ENCODE measurements at places on chromosomes 2 and 18. TPM values are rescaled to one million over a fixed set of nuclear protein-coding genes. Genes with fewer than 3 reads are reported as not detected.

IL37 gene
- not detected for polyA plus RNA-seq

SERPINB4 gene
- polyA plus RNA-seq = not detected

DNA sequence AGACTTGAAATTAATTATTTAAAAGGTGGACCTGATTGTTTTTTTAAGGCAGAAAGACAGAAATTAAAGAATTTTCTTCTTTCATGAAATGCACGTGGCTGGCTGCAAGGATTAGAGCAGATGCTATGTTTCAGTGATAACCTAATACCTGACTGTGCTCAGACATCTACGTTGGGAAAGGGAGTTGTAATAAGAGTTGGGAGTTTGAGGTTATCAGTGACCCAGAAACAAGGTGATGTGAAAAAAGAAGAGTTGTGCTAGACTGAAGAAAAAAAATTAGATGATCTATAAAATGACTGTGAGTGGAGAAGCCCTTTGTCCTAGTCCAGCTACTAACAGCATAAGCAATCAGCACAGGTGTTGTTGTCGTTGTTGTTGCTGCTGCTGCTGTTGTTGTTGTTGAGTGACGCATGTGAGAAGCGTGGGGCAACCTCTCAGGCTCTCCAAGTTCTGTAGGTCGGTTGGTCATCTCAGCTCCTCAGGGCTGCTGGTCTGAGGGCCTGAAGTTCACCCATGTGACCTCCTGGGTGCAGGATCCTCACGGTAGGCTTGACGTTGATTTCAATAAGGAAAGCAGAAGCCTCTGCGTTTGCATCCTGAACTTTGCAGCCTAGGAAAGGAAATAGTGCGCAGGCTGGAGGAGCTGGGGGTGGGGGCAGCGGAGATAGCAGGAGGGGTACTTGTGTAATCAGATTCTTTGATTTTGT, 7.6 kb downstream of the POU3F3 start:
- DNase-seq = no peak

ABCB6 gene
- polyA plus RNA-seq = 36.0 TPM

DNA sequence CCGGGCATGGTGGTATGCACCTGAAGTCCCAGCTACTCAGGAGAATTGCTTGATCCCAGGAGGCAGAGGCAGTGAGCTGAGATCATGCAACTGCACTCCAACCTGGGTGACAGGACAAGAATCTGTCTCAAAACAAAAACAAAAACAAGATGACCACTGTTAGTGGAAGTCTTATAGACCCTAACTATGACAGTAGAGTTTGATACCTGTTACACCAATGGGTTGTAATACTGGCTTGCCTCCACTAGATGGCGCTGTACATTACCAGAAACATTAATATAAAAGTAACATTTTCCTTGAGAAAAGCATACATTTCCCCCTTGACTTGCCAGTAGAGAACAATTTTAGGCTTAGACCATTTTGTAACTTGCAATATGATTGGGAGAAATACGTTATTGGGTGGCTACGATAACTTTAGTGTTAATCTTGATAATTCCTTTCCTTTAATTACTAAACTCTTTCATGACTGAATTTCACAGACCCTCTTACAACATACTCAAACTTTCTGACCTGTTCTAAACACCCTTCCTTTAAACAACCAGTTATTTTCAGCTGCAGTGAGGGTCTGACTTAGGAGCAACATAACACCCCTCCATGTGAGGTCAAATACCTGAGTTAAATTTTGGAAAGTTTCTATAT, 19.5 kb downstream of the SLC25A52 start:
- peak; percentile 32 for DNase-seq

DNA sequence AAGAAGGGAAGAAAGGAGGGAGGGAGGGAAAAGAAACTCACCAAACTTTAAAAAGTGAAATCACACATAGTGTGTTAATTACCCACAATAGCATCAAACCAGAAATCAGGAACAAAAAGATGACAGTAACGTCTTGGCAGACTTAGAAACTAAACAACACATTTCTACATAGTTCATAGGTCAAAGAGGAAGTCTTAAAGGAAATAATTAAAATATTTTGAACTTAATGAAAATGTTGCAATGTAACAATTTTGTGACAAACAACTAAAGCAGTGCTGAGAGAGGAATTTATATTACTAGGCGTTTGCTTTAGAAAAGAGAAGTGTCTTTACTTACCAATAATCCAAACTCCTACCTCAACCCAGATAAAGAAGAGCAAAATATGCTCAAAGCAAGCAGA, 505.0 kb upstream of the ID2 start:
- no peak for DNase-seq

SLC5A7 gene
- 0.09 TPM for polyA plus RNA-seq

GRCh38 chr2:158598862-158599517, 142.2 kb downstream of the PKP4 start:
- no peak for DNase-seq

CD8B2 gene
- 0.08 TPM for polyA plus RNA-seq

- DNase-seq = no peak
These were observed 376.5 kb upstream of the ACVR2A start for GRCh38 chr2:147468349-147468748.

GRCh38 chr2:232075859-232076258, 114.3 kb downstream of the DIS3L2 start:
- DNase-seq = no peak

PECR gene
- polyA plus RNA-seq = 5.5 TPM

DNA sequence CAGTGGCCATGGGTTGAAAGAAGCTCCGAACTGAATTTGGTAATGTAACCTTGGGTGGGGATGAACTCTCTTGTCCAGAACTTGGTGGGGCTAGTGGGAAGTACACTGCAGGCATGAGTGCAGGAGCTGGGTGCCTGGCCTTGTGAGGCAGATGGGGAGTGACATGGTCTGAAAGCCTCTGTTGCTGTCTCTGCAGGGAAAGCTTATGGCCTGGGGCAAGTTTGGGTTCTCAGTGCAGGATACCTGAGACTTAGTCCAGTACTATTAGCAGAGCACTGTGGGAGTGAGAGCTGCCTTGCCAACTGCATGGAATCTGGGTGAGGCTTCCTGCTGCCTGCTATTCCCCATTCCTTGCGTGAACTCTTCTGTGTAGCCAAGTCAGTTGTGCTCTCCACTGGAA, 1620.9 kb upstream of the NXPH2 start:
- no peak for DNase-seq

GRCh38 chr2:169765523-169765922, 31.9 kb downstream of the KLHL23 start:
- no peak for DNase-seq

DNA sequence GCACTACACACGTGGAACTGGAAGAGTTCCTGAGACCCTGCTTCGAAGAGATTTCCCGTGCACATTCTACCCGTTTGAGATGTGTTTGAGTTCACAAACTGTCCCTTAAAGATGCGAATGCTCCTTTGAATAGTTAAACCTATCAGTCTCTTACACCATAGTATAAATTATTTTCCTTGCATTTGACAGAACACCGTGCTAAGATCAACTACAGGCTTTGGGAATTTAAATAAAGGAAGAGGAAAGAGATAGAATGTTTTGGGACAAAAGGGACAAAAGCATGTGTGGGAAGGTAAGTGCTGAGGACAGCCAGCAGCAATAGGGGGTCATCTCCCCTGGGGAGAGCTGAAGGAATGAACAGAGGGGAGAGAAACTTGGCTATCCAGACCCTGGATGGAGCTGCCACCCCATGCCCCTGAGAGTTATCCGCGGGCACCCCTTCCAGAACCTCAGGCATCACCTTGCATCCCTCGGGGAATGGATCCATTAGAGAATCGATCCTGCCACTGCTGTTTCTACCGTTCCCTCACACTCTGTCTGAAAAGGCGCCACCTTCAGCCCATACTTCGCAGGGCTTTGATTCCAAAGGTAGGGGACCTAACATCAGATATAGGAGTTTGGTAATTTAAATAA, 888 bp upstream of the ADCY3 start:
- DNase-seq = no peak

C2orf80 gene
- not detected for polyA plus RNA-seq

DNA sequence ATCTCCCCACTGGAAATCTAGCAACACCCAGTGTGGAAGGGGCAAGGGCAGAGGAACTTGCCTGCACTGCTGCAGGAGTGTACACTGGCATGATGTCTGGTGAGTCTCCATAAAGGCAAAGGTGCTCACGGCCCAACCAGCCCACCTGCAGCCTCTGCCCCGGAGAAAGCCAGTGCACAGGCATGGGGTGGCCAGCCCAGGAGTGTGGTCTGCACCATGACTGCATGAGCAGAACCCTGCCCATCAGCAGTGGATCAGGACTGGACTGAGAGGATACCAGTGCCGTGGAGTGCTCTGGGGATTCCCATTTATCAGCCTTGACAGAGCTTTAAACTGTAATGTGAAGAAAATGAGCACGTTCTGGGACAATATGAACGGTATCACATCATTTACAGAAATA, 342.6 kb upstream of the HS6ST1 start:
- no peak for DNase-seq

DNA sequence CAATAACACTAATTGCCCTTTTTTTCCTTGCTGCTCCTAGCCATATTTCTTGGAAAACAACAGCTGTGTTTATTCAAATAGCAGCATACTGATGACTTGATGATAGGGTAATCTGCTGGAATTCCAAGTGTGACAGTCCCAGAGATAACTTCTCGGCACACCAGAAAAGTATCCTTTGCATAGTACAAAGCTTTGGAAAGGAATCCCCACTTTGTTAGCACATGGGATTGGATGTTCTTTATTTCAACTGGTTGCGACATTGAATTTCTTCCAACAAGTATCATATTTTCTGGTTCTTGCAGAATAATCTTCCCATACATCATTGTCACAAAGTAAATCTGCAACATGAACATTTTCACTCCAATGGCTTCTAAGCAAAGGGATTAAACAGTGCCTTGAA, 445.8 kb upstream of the ACVR2A start:
- DNase-seq = peak; percentile 16

GRCh38 chr2:173752152-173752551, 213.0 kb downstream of the SP3 start:
- no peak for DNase-seq

- DNase-seq = peak; percentile 90
These were observed 59.2 kb downstream of the IL1R2 start for GRCh38 chr2:102050854-102051391.

TANC1 gene
- 30.1 TPM for polyA plus RNA-seq

- no peak for DNase-seq
These were observed 7.1 kb downstream of the KCNF1 start for GRCh38 chr2:10918661-10919409.

- no peak for DNase-seq
These were observed 21.4 kb downstream of the TNFRSF11A start for GRCh38 chr18:62346333-62347088.

CFAP65 gene
- not detected for polyA plus RNA-seq

GRCh38 chr2:45432406-45432805, 178.7 kb downstream of the SRBD1 start:
- DNase-seq = no peak

SNRPD1 gene
- polyA plus RNA-seq = 87.1 TPM

DNA sequence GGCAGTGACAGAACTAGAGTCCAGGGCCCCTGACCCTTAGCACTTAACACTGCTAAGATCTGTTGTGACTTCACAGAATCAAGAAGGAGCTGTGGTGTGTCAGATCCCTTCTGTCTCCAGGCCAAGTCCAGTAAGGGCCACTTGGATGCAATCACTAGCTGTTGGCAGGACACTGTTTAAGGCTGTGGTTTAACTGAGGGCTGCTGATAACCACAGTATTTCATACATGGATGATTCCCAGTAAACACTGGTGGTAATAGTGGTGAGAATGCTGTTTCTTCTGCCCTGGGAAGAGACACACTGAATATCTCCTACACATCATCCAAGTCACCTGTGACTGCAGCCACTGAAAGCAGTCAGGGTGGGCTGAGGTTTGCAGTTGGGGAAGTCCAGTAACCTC, 77.7 kb upstream of the FBXO11 start:
- no peak for DNase-seq

DNA sequence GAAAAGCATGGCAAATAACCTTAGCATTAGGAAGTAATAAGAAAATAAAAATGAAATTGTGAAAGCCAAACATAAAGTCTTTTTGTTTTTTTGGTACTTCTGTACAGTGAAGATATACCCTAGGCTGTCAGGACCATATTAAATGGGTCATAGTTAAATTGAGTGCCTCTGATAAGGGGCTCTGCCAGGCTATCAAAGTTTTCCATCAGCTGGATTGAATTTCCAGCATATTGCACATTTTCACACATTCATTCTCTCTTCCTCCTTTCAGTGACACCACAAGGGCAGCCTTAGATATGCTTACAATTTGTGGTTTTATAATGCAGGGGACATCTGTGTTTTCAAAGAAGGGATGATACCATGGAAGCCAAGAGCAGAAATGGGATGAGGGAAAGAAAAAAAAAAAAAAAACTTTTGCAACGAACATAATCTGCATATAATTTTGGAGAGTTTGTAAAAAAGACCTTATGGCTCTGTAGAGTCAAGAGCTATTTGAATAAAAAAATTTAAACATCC, 109.3 kb upstream of the LYPD1 start:
- DNase-seq = no peak

GRCh38 chr18:60082790-60083189, 183.0 kb downstream of the PMAIP1 start:
- no peak for DNase-seq

EFEMP1 gene
- 34.4 TPM for polyA plus RNA-seq

All from muscle of back (tissue), 13 donors.